ENCODE measurements at places on chromosomes 16 and 17.

DNA sequence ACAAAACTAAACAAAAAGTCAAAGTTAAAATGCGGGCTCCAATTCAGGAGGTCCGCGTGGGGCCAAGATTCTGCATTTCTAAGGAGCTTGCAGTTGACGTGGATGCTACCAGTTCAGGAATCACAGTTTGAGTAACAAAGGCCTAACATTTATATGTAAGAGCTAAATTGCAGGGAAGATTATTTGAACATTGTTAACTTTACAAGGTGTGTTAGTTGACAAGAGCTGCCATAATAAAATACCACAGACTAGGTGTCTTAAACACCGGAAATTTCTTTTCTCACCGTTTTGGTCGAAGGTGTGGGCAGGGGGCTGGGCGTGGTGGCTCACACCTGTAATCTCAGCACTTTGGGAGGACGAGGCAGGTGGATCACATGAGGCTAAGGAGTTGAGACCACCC, 24.8 kb upstream of the CMIP start:
- no peak for DNase-seq

GRCh38 chr17:7111784-7112509, 2.7 kb downstream of the ASGR2 start:
- DNase-seq, result no peak

GRCh38 chr16:85185303-85186100, 73.2 kb upstream of the CIBAR2 start:
- no peak for DNase-seq

DNA sequence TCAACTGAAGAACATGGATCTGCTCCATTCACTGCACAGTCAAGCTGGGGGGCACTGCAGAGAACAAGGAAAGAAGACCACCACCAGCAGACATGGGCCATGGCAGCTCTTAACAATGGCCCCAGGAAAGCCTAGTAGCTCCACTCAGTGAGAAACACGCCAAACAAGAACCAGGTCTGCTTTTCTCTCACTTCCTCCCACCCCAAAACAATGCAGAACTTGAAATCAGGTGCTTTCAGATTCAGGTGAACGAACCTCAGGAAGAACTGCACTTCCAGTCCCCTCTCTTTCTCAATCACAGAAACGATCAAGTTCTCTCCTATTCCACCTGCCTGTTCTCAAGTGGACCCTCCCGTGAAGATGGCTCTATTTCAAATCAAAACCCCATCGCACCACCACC, 155.6 kb downstream of the GRIN2A start:
- DNase-seq, result no peak

- DNase-seq, result no peak
Observed at GRCh38 chr16:9048302-9048700, 43.1 kb upstream of the HAPSTR1 start.

DNA sequence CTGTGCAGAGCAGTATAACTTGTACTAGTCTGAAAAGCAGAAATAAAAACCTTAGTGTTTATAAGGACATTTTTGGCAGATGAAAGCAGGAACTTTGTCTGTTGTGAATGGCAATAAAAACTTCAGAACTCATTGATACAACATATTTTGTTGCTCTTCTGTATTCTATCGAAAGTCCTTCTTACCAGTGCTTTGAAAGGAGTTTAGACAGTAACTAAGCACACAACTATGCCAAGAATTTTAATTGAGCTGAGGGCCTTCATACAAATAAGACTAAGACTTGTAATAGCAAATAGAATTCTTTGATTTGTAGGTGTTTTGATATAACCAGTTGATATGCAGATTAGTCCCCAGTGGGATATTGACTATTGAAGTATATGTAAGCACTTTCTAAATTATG, 308.4 kb downstream of the ZFHX3 start:
- DNase-seq, result no peak

- DNase-seq, result no peak
Observed at GRCh38 chr16:55328611-55329569, 4.9 kb downstream of the IRX6 start.

- DNase-seq, result no peak
Observed at GRCh38 chr17:2195729-2196128, 107.9 kb downstream of the SMG6 start.

DNA sequence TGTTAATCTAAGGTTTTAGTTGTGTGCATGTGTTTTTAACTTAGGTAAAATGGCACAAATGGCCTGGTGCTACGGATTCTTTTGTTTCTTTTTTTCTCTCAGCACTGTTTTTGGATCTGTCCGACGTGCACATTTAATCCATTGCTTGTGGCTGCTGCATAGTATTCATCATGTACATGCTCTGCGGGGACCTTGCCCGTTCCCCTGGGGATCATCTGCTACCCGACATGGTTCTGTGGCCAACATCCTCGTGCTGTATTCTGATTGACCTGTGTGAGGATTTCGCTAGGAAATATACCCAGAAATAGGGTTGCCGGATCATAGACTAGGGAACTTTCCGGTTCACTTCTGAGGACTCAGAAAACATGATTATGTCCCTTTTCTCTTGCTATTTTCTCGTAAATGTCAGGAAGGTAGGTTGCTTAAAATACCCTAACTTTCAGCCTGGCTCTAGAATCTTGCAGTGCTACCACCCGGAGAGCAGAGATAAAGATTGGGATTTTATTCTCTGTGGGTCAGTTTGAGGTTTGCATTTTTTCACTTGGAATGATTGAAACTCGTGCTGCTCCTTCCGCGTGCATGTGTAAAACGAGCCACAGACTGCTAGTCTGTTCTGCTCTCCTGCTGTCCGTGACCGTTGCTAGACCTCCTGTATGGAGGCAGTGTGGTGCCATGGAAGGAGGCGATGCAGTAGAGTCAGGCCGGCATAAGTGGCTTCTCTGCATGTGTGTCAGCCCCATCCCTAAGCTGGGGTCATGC, 42.9 kb downstream of the LDHD start:
- no peak for DNase-seq

- no peak for DNase-seq
Observed at GRCh38 chr16:77166726-77167125, 24.3 kb upstream of the MON1B start.

DNA sequence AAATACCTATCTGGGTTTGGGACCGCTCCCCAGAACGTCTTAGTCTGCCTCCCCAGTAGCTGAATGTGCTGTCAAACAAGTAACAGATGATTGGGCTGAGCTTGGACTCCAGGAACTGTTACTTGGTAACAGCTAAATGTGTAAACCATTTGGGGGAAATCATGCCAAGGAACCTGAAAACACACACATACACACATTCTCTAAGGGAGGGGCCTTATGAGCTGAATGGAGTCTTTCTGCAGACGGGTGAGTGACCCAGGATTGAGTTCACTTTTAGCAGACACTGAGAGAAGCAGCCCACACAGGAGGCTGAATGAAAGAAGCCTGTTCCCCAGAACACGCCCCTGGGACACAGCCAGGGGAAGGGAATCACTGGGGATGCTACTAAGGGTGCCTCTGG, 1.6 kb downstream of the ACLY start:
- peak; percentile 26 for DNase-seq

- DNase-seq, result peak; percentile 87
Observed at GRCh38 chr17:17812211-17813054, 24.4 kb downstream of the SREBF1 start.

DNA sequence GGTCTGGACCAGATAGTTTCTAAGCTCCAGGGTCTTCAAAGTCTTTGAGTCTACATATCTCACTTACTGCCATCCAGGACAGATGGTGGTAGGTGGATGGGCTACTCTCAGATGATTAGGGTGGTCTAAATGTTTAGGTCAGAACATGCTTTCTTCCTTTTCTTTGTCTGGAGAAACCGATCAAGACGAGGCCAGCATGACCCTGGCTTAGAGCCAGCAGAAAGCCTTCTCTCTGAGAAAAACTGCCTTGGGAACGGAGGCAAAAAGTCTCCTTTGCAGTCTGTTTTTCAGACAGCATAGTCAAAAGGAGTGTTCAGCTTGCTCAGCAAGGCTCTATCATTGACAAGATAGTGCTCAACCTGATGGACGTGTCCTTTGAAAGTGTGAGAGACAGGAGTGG, 48.8 kb downstream of the SPACA3 start:
- no peak for DNase-seq

DNA sequence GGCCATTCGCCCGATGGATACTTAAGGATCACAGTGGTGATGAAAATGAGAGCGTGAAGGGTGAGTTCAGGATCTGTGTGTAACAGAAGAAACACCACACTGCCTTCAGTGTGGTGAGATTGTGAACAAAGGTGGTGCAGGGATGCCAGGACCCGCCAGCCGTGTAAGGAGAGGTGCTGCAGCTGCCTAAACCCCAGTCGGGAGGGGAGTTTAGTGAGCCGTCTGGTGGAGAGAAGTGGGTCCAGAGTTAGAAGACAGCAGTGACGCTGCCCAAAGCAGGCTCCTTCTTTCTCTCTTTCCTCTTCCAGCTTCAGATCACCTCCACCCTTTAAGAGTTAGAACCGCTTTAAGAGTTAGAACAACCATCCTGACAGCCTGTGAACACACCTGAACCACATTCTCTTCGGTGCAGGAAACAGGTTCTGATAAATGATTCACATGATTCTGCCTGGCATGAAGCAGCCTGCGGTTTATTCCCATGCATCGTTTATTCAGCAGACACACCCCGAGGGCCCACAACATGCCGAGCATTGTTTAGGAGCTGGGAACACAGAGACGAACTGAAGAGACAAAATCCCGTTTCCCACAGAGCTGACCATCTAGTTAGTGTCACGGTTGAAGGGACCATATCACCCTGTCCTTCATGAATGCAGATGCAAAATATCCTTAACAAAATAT, 84.0 kb upstream of the DNAH17 start:
- no peak for DNase-seq

DNA sequence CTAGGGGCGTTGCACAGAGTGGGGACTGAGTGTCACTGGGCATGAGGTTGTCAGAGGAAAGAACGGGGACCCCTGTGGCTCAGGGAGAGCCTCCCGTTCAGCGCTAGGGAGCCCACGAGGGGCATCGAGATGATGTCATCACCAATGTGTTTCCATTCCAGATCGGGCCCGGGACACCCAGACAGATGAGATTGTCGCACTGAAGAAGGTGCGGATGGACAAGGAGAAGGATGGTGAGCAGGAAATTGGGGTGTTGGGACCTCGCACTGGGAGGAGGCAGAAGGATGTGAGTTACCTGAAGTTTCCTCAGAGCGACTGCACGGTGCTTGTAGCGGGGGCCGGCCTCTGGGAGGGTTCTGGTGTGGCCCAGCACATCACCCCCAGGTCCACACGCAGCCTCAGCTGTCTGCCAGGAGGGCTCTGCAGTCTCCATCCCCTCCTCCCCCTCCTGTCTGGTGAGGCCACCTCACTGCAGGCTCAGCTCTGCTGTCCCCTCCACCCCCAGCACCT, 4.0 kb downstream of the CDK10 start:
- no peak for DNase-seq

DNA sequence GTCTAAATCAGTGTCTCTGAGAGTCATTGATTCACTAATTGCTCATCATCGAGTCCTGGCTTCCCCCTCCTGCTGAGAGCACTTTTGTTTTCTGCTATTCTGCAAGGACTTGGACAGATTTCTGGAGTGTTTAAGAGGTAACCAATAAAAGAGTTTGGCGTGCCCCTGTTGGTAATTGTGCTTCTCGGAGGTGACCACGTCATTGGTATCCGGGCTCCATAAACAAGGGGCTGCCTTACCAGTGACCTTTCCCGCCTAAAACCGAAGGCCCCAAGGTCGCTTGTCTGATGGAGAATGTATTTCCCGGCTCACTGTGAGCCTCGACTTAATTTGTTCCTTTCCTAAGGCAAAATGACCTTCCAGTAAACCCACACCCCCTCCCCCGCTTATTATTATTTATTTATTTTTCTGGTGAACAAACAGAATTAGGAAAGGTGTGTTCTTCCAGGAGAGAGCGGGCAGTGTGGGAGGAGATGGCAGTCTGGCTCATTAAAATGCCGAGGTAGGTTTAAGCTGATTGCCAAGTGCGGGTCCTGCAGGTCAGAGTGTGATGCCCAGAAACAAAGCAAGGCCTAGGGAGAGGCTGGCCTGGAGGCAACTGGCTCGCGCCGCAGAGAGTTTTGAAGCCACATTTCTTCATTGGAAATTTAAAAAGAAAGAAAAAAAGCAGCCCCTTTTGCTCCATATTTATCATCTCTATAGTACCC, 30.2 kb downstream of the MSI2 start:
- no peak for DNase-seq

GRCh38 chr16:31427441-31428278, 500 bp downstream of the COX6A2 start:
- peak; percentile 86 for DNase-seq

DNA sequence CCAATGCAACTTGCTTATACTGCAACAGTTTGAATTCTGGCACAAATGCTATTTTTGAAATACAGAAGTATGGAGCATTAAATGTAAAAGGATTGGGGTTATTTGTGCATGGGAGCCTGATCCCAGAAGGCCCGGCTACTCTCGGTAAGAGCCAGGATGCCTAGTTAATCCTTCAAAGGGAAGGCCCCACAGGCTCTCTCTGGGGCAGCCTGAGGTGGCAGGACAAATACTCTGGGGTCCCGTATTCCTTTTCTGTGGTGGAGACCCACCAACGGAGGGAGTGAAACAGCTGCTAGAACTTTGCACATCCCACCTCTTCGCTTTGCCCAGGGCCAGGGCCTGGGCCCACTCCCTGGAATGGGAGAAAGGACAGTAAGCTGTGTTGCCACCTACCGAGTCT, 30.4 kb downstream of the ERN1 start:
- DNase-seq, result no peak

GRCh38 chr17:47243737-47244598, 9.7 kb upstream of the ITGB3 start:
- DNase-seq, result no peak

DNA sequence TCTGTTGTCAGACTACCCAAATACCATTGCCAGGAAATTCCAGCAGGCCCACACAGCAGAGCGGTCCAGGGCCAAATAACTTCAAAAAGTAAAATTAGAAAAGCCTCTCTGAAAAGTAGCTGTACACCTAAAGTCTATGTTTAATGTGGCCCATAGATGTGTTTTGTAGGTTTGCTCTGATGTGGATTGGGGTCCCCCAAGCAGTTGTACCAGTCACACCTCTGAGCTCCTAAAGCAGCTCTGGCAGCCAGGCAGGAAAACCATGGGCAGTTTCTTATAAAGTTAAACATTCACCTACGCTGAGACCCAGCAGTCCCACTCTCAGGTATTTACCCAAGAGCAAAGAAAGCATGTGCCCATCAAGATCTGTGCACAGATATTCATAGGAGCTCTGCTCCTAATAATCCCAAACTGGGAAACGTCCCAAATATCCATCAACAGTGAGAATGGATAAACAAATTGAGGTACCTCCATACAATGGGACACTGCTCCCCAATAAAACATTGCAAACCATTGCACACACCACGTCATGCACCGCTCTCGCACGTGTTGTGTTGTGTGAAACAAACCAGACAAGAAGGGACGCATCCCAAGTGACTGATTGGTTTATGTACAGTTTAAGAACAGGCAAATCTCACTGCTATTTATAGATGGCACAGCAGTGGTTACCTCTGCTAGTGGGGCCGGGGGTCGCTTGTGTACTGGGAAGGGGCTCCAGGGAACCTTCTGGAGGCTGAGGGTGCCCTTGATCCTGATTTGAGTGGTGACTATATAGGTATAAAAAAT, 15.8 kb upstream of the PRM1 start:
- DNase-seq, result no peak

GRCh38 chr17:4948931-4949320, 596 bp upstream of the PFN1 start:
- peak; percentile 97 for DNase-seq

GRCh38 chr17:59107306-59107670, 608 bp upstream of the TRIM37 start:
- no peak for DNase-seq

Data from frontal cortex (tissue), 4 donors.